ENCODE measurements at places on chromosomes 11 and 22. TPM values are rescaled to one million over a fixed set of nuclear protein-coding genes. Genes with fewer than 3 reads are reported as not detected.
A peak's percentile ranks its signal among the peaks of the same experiment; 100 is the strongest.

PARVA gene
- total RNA-seq: not detected

SLC6A5 gene
- not detected for total RNA-seq

SMIM35 gene
- not detected for total RNA-seq

POU2AF2 gene
- total RNA-seq: not detected

DNA sequence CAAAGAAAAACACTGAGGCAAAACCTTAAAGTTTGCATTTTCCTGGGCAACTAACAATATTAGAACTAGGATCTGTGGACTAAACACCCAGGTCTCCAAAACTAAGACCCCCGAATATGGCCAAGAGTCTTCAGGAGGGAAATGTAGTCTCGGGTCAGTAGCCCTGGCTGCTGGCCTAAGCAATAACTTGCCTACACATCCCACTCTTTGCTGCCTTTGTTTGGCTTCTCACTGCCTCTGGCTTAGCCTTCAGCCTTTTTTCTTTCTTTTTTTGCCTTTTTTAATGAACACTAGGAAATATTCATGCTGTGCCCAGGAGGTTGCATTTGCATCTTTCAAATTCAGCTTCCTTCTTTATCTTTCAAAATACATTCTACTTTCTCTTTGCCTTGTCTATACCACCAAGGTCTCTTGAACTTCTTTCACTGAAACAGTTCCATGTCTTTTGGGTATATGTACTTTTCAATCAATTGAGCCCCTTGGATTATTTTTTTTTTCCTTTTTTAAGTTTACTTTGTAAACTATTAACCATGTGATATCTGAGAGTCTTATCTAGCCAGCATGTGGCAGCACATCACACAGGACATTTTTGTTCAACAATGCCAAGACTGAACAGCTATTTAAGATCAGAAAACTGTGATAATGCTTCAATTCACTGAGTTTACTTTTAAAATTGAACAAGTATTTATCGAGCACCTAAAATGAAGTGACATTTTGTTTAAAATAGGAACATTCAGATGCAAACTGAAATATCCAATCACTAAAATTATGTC is 165.0 kb upstream of the TRPC6 start:
- no peak overlapping the region for H3K4me3 ChIP-seq
- no peaks in the 10 kb centered on the region for H3K36me3 ChIP-seq
- H3K27me3 ChIP-seq: no peaks in the 10 kb centered on the region
- no peaks in the 10 kb centered on the region for H3K4me1 ChIP-seq
- no peak overlapping the region for H3K27ac ChIP-seq
- DNase-seq: no peak

DNA sequence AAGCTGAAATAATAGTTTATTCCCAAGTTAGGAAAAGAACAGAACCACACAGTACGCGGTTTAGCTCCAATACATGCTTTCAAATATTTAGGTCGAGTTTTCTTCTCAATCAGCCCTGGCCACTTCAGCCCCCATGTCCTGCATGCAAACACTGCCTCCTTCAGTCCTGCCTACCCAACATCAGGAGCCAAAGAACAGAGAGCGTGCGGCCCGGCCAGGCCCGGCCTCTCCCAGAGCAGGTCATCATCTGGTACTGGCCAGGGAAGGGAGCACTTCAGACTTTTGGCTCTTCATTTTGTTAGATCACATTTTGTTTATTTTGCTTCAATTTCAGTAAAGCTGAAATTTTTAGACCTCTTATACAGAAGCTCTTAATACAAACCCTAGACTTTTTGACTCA is 6.7 kb downstream of the BRD1 start:
- H3K4me3 ChIP-seq: no peak overlapping the region
- peak; percentile 2 for DNase-seq

DNA sequence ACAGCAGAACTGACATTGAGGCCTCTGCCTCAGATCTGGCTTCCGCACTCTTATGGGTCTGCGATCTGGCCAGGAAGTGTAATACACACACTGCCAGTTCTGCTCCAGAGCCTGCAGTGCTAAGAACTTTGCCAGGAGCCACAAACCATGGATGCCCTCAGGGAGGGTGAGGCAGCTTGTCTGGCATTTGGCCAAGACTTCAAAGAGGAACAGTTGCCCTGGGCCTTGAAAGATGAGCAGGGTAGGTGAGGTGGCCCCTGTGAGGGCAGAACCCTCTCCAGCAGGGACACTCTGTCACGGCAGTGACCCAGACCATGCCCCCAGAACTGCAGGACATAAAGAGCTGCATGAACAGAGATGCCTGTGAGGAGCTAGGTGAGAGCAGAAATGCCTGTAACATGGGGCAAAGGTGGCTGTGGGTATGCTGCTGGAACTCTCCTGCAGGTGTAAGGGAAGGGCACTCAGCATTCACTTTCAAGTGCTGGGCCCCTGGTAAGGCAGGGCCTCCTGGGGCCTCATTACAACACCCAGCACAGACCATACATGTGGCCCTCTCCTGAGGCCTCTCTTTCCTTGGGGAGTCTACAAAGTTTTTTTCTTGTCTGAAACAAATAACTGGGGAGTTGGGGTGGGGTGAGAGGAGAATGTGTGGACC is 47.3 kb downstream of the NEU3 start:
- H3K4me1 ChIP-seq: no peaks in the 10 kb centered on the region
- no peaks in the 10 kb centered on the region for H3K36me3 ChIP-seq
- no peak for DNase-seq
- no peak overlapping the region for H3K27ac ChIP-seq
- H3K4me3 ChIP-seq: no peak overlapping the region

DNA sequence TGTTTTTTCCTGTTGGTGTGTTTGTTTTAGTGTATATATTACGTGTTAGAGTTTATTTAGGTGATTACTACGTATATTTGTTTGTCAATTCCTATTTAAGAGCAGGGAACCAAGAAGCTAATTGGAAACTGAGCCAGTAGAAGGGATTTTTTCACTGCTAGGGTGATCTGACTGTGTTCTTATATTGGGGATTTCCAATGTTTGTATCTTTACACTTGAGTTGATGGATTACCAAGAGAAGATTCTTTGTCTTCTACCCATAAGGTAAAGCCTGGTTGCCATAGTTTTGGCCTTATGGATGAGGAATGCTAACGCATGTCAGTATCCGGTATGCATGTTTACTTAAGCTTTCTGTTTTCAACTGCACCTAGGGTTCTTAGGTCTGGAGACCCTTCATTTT is 35.6 kb downstream of the SIK2 start:
- no peak for DNase-seq
- H3K4me3 ChIP-seq: no peak overlapping the region
- H3K27me3 ChIP-seq: no peaks in the 10 kb centered on the region
- peak overlapping the region; percentile 12 for H3K27ac ChIP-seq
